ENCODE measurements at places on chromosomes 5 and 9. TPM values are rescaled to one million over a fixed set of nuclear protein-coding genes. Genes with fewer than 3 reads are reported as not detected.

- no peak for DNase-seq
Observed at GRCh38 chr9:136151214-136151804, 32.6 kb upstream of the TMEM250 start.

DNA sequence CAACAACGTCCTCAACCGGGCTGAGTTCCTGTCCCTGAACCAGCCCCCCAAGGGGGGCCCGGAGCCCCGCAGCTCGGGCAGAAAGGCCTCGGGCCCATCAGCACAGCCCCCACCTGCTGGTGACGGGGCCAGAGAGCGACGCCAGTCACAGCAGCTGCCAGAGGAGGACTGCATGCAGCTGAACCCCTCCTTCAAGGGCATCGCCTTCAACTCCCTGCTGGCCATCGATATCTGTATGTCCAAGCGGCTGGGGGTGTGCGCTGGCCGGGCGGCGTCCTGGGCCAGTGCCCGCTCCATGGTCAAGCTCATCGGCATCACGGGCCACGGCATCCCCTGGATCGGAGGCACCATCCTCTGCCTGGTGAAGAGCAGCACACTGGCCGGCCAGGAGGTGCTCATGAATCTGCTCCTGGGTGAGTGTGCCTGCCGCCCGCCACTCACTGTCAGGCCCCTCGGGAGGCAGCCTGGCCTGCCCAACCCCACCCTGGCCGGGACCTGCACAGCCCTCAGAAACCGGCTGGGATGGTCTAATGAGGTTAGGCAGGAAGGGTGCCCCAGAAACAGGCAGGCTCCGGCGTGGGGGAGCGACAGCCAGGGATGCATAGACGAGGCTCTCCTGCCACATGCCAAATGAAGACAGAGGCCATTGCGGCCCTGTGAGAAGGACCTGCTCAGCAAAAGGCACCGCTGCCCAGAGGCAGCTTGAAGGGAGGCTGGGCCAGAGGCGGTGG lies 678 bp downstream of the PLPP7 start:
- no peak for DNase-seq

GRCh38 chr9:73080110-73080694 lies 71.5 kb upstream of the ANXA1 start:
- no peak for DNase-seq

- DNase-seq: no peak
Observed at GRCh38 chr5:58503390-58504046, 12.3 kb downstream of the GAPT start.

DNA sequence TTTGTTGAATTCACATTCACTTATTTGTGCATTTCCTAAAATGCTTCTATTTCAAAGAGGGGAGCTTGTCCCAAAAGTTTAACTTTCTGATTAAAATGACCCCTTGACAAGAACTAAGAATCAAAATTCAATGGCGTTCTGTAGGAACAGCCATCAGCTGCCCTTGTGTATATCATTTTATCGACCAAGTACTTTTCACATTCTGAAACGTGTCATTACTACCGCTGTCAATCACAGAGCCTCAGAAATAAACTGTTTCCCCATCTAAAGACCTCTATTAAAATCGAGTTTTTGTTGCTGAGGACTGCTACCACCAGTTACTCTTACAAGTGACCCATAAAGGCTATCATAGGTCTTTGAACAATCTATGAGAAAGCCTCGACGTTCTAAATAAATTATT lies 1.6 kb upstream of the FOXD1 start:
- no peak for DNase-seq

- no peak for DNase-seq
Observed at GRCh38 chr5:140005145-140005591, 37.9 kb downstream of the NRG2 start.

The TAF11L5 gene
- not detected for total RNA-seq

The MAT2B gene
- 62.6 TPM for total RNA-seq

The LVRN gene
- 0.09 TPM for total RNA-seq

The COL15A1 gene
- total RNA-seq: not detected

All from HepG2 (cell line).